ENCODE measurements at places on chromosomes 1 and 21.

DNA sequence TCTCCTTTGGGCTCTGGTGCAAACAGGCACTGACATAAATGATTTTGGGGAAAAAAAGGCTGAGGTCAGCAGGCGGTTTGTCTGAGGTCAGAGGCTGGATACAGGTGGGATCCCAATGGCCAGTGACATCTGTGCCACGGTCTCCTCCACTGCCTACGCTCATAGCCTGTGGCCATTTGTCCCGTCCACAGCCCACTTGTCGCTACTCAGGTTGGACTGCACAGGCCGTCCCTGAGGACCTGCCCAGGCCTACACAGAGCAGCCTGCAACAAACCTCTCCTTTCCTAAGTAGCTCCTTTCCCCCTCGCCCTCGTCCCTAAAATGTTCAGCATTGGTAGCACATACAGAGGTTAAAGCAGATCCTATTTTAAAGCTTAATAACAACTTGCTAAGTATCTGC is 150.7 kb downstream of the ZBTB18 start:
- no peak for DNase-seq

- peak; percentile 10 for DNase-seq
These were observed at the start of gene FABP3 for GRCh38 chr1:31373056-31373896. FABP3 (minus strand) TSS chr1:31373076; CDS start chr1:31373014, 62 bp downstream.

GRCh38 chr1:151246786-151247185 is 7.7 kb upstream of the PSMD4 start:
- DNase-seq: no peak

GRCh38 chr1:96522927-96523326 is 198.7 kb upstream of the PTBP2 start:
- DNase-seq: no peak

- DNase-seq: no peak
These were observed 57.4 kb upstream of the AJAP1 start for GRCh38 chr1:4597020-4597419.

GRCh38 chr1:232127190-232127589 is 500.6 kb downstream of the DISC1 start:
- no peak for DNase-seq

GRCh38 chr1:60470246-60470645 is 396.7 kb upstream of the C1orf87 start:
- DNase-seq: no peak

DNA sequence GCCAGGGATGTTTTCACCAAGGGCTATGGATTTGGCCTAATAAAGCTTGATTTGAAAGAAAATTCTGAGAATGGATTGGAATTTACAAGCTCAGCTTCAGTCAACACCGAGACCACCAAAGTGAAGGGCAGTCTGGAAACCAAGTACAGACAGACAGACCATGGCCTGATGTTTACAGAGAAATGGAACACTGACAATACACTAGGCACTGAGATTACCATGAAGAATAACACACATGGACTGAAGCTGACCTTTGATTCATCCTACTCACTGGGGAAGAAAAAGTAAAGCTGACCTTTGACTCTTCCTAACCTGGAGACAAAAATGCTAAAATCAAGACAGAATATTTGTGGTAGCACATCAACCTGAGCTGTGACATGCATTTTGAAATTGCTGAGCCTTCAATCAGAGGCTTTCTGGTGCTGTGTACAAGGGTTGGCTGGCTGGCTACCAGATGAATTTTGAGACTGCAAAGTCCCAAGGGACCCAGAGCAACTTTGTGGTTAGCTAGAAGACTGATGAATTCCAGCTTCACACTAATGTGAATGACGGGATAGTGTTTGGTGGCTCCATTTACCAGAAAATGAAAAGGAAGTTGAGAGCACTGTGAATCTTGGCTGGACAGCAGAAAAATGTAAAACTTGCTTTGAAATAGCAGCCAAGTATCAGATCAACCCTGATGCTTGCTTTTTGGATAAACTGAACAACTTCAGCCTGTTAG is 190.4 kb upstream of the KCTD3 start:
- DNase-seq: no peak
